Right atrium auricular region (tissue), 2 donors: ENCODE measurements at places on chromosomes 12 and 14. TPM values are rescaled to one million over a fixed set of nuclear protein-coding genes. Genes with fewer than 3 reads are reported as not detected.

PTCSC3 gene
- total RNA-seq: not detected

SLC38A1 gene
- total RNA-seq: 116 TPM

ANO4 gene
- total RNA-seq: 0.47 TPM

FBXL14 gene
- total RNA-seq: 11.3 TPM

DNA sequence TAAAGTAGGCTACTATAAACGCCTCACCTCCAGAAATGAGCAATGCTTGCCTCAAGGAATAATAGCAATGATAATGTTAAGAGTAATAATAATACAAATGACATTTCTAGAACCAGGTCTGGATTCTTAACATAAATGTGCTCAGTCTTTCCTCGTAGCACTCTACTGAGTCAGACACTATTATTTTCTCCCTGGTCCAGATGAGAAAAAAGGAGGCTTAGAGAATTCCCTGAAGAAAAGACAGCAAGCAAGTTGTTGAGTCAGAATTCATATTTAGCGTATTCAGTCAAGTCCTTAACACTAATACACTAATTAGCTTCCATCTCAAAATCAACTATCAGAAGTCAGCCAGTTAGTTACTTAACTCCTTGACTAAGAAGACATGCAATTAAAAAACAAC is 13.2 kb downstream of the KCNC2 start:
- no peaks in the 10 kb centered on the region for H3K36me3 ChIP-seq
- no peak overlapping the region for H3K4me3 ChIP-seq
- no peaks in the 10 kb centered on the region for H3K27me3 ChIP-seq
- H3K4me1 ChIP-seq: no peaks in the 10 kb centered on the region
- no peak for DNase-seq
- H3K27ac ChIP-seq: no peak overlapping the region

- H3K4me1 ChIP-seq: peaks cover 10% of the 10 kb centered on the region
- no peaks in the 10 kb centered on the region for H3K27me3 ChIP-seq
- H3K36me3 ChIP-seq: no peaks in the 10 kb centered on the region
- DNase-seq: no peak
These were observed 4.9 kb downstream of the ST8SIA1 start for GRCh38 chr12:22329621-22330020.

- H3K27me3 ChIP-seq: no peaks in the 10 kb centered on the region
- H3K4me1 ChIP-seq: peaks cover 44% of the 10 kb centered on the region
- peaks cover 27% of the 10 kb centered on the region for H3K36me3 ChIP-seq
These were observed 430 bp upstream of the SP1 start for GRCh38 chr12:53379389-53380103.

GRCh38 chr14:94632305-94632590 is 20.1 kb downstream of the SERPINA3 start:
- no peaks in the 10 kb centered on the region for H3K27me3 ChIP-seq
- no peak overlapping the region for H3K27ac ChIP-seq

GRCh38 chr12:89211456-89211855 is 140.8 kb downstream of the DUSP6 start:
- peak overlapping the region; percentile 32 for H3K27ac ChIP-seq
- no peaks in the 10 kb centered on the region for H3K36me3 ChIP-seq
- H3K27me3 ChIP-seq: no peaks in the 10 kb centered on the region
- no peak overlapping the region for H3K4me3 ChIP-seq

GRCh38 chr14:99586761-99587459 is 17.1 kb downstream of the CCDC85C start:
- no peak overlapping the region for H3K4me3 ChIP-seq
- peaks cover 56% of the 10 kb centered on the region for H3K4me1 ChIP-seq
- H3K36me3 ChIP-seq: no peaks in the 10 kb centered on the region

DNA sequence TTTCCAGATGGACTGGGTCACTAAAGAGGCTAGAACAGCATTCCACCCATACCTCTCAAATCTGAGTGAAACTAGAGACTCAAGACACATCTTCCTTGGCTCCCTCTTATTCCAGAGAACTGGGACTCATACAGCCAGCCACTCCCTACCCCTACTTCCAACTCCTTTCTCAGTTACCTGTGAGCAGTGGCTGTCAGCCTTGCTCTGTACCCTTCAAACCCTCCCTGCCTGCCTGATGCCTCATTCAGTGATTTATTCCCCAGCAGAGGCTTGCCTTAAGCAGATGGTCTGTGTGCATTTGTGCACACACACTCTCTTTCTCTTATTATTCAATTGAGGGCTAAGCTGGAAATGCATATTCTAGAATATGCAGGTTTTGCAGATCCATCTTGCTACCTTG is 14.6 kb downstream of the GPR84 start:
- H3K27me3 ChIP-seq: no peaks in the 10 kb centered on the region
- peaks cover 64% of the 10 kb centered on the region for H3K36me3 ChIP-seq
- no peaks in the 10 kb centered on the region for H3K4me1 ChIP-seq
- no peak for DNase-seq
- H3K4me3 ChIP-seq: no peak overlapping the region

DNA sequence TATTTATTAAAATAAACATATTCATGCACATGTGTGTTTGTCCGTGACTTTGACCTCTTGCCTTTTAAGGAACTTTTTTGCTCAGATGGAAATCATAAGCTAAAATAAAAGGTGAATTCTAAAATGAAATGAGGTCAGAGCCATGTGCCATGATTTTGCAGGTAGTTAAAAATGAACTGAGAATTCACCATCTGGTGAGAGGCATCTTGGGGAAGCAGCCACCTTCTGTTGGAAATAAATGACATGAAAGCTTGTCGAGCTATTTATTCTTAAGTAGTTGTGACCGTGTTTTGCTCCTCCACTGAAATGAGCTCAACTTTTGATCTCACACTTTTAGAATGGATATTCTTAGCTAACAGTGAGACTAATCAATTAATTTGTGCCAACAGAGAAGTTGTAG is 56.8 kb upstream of the CNOT2 start:
- H3K36me3 ChIP-seq: no peaks in the 10 kb centered on the region
- H3K27ac ChIP-seq: no peak overlapping the region
- no peak for DNase-seq
- H3K27me3 ChIP-seq: no peaks in the 10 kb centered on the region

DNA sequence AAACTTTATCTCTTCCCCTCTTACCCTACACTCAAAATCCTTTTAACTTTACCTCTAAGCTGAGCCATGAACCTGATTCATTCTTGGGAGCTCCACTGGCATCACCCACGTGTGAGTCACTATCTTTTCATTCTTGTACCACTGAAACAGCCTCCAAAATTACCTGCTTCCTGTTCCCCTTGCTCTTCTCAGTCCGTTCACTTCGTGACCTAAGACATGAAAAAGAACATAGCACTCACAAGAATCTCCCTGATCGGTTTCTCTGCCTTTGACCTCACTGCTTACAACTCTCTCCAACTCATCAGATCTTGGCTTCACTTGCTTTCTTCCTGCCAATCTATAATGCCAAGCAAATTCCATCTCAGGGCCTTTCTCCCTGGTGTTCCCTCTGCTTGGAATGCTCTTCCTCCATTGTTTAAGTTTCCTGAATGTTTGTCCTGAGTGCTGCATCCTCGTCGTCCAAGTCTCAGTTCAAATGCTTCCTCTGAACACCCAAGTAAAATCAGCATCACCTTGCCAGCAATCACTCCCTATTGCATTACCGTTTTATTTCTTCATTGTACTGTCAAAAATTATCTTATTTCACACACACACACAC is 9.2 kb downstream of the GLIPR1 start:
- no peak overlapping the region for H3K4me3 ChIP-seq
- no peak overlapping the region for H3K27ac ChIP-seq
- H3K27me3 ChIP-seq: no peaks in the 10 kb centered on the region
- DNase-seq: no peak
- H3K36me3 ChIP-seq: no peaks in the 10 kb centered on the region
